ENCODE measurements at places on chromosomes 4 and X. TPM values are rescaled to one million over a fixed set of nuclear protein-coding genes. Genes with fewer than 3 reads are reported as not detected.

The EFHC2 gene
- not detected for total RNA-seq

The NAP1L2 gene
- not detected for total RNA-seq

The PTPN13 gene
- 14.6 TPM for total RNA-seq

The GK2 gene
- total RNA-seq, result not detected

The CXCL6 gene
- not detected for total RNA-seq

The RNF175 gene
- total RNA-seq, result not detected

The INTS12 gene
- total RNA-seq, result 18.5 TPM

DNA sequence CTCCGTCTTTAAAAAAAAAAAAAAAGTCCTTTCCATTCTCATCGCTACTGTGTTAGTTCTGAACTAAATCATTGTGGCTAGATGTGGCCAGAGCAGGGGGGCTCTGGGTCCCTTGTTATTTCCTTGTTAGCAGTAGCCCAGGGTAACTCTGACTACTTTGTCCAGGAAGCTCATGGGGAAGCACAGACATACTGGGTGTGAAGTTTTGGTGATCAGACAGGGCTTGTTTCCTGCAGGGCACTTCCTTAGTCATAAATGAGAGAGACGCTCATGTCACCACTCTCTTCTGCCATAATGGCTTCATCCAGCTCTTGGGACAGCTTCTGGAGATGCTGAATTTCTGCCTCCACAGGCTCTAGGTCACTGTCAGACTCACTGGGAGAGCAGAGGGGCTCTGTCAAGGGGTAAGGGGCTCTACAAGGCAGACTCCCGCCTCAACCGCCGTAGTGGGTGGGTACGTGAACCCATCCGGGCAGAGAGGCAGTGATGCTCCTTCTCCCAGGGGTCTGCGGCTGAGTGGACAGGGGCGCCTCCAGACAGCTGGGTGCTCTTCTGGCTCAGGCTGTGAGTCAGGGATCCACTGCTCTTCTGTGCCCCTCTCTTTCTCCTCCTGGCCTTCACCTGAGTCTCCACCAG is 12.9 kb downstream of the STIM2 start:
- no peaks in the 10 kb centered on the region for H3K4me1 ChIP-seq
- no peaks in the 10 kb centered on the region for H3K36me3 ChIP-seq
- H3K27me3 ChIP-seq, result no peaks in the 10 kb centered on the region
- H3K4me3 ChIP-seq, result no peak overlapping the region

DNA sequence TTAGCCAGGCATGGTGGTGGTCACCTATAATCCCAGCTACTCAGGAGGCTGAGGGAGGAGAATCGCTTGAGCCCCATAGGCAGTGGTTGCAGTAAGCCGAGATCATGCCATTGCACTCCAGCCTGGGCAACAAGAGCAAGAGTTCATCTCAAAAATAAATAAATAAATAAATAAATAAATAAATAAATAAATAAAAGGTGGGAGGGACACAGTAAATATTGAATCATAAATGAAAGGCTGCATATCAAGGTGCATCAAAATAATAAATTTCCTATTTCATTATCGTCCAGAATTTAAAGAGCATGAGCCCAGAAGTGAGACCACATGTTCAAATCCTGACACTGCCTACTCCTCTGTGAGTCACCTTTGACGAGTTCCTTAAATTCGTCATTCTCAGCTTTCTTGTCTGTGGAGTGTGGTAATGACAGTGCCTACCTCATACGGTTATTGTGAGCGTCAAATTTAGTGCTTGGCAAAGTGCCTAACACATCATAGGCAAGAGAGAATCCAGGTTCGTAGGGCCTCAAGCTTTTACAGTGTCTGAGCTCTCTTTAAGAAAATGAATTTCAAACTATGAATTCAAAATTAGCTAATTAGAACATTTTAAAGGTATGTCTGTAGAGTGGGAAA is 49.9 kb downstream of the IL15 start:
- no peaks in the 10 kb centered on the region for H3K36me3 ChIP-seq
- DNase-seq, result peak; percentile 67
- H3K27ac ChIP-seq, result no peak overlapping the region
- peaks cover 8% of the 10 kb centered on the region for H3K4me1 ChIP-seq

- H3K4me1 ChIP-seq, result no peaks in the 10 kb centered on the region
- H3K27me3 ChIP-seq, result no peaks in the 10 kb centered on the region
- no peaks in the 10 kb centered on the region for H3K36me3 ChIP-seq
- no peak overlapping the region for H3K27ac ChIP-seq
- no peak overlapping the region for H3K4me3 ChIP-seq
Measured at GRCh38 chr4:112889199-112889598, 160.3 kb upstream of the ANK2 start.

GRCh38 chrX:124605511-124605910 is 259.1 kb downstream of the SH2D1A start:
- DNase-seq, result no peak
- H3K4me1 ChIP-seq, result no peaks in the 10 kb centered on the region
- H3K27ac ChIP-seq, result no peak overlapping the region
- no peaks in the 10 kb centered on the region for H3K36me3 ChIP-seq
- H3K4me3 ChIP-seq, result no peak overlapping the region

GRCh38 chrX:140866446-140866845 is 135.9 kb upstream of the SPANXB1 start:
- H3K4me3 ChIP-seq, result no peak overlapping the region
- H3K4me1 ChIP-seq, result no peaks in the 10 kb centered on the region
- no peaks in the 10 kb centered on the region for H3K36me3 ChIP-seq
- H3K27ac ChIP-seq, result no peak overlapping the region

- peak; percentile 85 for DNase-seq
- peak overlapping the region; percentile 40 for H3K27ac ChIP-seq
- no peaks in the 10 kb centered on the region for H3K27me3 ChIP-seq
- H3K36me3 ChIP-seq, result no peaks in the 10 kb centered on the region
- H3K4me1 ChIP-seq, result peaks cover 45% of the 10 kb centered on the region
Measured at GRCh38 chr4:87108142-87108546, 112.3 kb downstream of the KLHL8 start.

- no peaks in the 10 kb centered on the region for H3K27me3 ChIP-seq
- H3K4me3 ChIP-seq, result no peak overlapping the region
- no peaks in the 10 kb centered on the region for H3K4me1 ChIP-seq
- H3K36me3 ChIP-seq, result no peaks in the 10 kb centered on the region
- no peak for DNase-seq
Measured at GRCh38 chr4:55808186-55808585, 11.4 kb upstream of the EXOC1L start.

DNA sequence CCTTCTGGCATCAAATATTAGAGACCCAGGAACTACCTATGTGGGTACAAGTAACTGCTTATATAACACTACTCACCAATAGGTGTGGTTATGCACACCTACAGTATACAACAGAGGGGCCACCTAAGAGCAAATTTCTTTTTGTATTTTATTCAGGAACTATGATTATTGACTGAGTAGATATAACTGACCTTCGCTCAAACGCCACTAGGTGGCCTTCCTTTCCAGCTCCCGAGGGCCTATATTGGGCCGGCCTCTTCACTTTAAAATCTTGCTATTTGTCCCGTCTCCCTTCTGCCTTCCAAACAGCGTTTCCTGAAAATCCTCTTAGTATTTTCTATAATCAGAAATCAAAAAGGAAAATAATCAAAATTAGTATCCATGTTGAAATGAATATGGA is 19.9 kb upstream of the PABPC5 start:
- H3K4me1 ChIP-seq, result no peaks in the 10 kb centered on the region
- H3K36me3 ChIP-seq, result no peaks in the 10 kb centered on the region
- H3K4me3 ChIP-seq, result no peak overlapping the region
- H3K27me3 ChIP-seq, result no peaks in the 10 kb centered on the region
- DNase-seq, result no peak

DNA sequence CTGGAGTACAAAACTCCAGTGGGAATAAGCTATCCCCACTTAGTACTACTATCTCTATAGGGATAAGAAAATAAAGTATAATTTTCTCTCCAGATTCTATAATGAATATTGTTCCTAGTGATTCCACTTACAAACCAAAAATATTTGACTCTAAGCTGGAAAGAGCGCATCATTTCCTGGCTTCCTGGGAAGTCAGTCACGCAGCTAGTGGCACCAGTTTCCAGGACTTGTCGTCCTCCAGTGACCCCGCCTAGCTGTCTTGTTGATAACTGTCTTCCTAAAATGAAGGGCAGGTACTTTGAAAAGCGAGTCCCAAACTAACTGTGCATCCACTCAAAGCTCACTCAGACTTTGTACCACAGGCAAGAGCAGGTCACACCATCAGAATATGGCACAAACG is 39.3 kb downstream of the LNX1 start:
- H3K4me1 ChIP-seq, result no peaks in the 10 kb centered on the region
- no peak for DNase-seq
- H3K36me3 ChIP-seq, result no peaks in the 10 kb centered on the region
- no peaks in the 10 kb centered on the region for H3K27me3 ChIP-seq
- H3K4me3 ChIP-seq, result no peak overlapping the region

- no peaks in the 10 kb centered on the region for H3K27me3 ChIP-seq
- no peak overlapping the region for H3K27ac ChIP-seq
- no peak overlapping the region for H3K4me3 ChIP-seq
- no peaks in the 10 kb centered on the region for H3K4me1 ChIP-seq
Measured at GRCh38 chrX:32877592-32877991, 333.8 kb downstream of the DMD start.

GRCh38 chrX:108090491-108091263 is 665 bp downstream of the PSMD10 start:
- peak overlapping the region; percentile 85 for H3K4me3 ChIP-seq
- no peak for DNase-seq
- peak overlapping the region; percentile 54 for H3K27ac ChIP-seq
- peaks cover 2% of the 10 kb centered on the region for H3K4me1 ChIP-seq
- H3K27me3 ChIP-seq, result no peaks in the 10 kb centered on the region

GRCh38 chr4:5654791-5655190 is 53.6 kb downstream of the EVC2 start:
- H3K27me3 ChIP-seq, result peaks cover 6% of the 10 kb centered on the region
- DNase-seq, result no peak
- no peak overlapping the region for H3K27ac ChIP-seq
- H3K4me3 ChIP-seq, result no peak overlapping the region
- no peaks in the 10 kb centered on the region for H3K36me3 ChIP-seq

GRCh38 chr4:110982486-110982885 is 359.6 kb upstream of the PITX2 start:
- no peak overlapping the region for H3K27ac ChIP-seq
- no peak overlapping the region for H3K4me3 ChIP-seq
- H3K36me3 ChIP-seq, result no peaks in the 10 kb centered on the region
- no peak for DNase-seq
- H3K4me1 ChIP-seq, result no peaks in the 10 kb centered on the region

GRCh38 chr4:37602454-37603069 is 83.6 kb downstream of the RELL1 start:
- H3K27ac ChIP-seq, result no peak overlapping the region
- H3K4me1 ChIP-seq, result 0 out of 2 replicates have a peak, but pooled peaks cover 3% of the 10 kb centered on the region
- H3K36me3 ChIP-seq, result no peaks in the 10 kb centered on the region
- DNase-seq, result no peak

- no peaks in the 10 kb centered on the region for H3K36me3 ChIP-seq
- H3K4me1 ChIP-seq, result peaks cover 24% of the 10 kb centered on the region
- H3K4me3 ChIP-seq, result no peak overlapping the region
Measured at GRCh38 chrX:49272421-49272820, 2.8 kb downstream of the PPP1R3F start.

- no peaks in the 10 kb centered on the region for H3K4me1 ChIP-seq
- no peaks in the 10 kb centered on the region for H3K27me3 ChIP-seq
- DNase-seq, result no peak
- no peak overlapping the region for H3K27ac ChIP-seq
- no peaks in the 10 kb centered on the region for H3K36me3 ChIP-seq
- no peak overlapping the region for H3K4me3 ChIP-seq
Measured at GRCh38 chr4:137800861-137801260, 268.6 kb upstream of the PCDH18 start.

DNA sequence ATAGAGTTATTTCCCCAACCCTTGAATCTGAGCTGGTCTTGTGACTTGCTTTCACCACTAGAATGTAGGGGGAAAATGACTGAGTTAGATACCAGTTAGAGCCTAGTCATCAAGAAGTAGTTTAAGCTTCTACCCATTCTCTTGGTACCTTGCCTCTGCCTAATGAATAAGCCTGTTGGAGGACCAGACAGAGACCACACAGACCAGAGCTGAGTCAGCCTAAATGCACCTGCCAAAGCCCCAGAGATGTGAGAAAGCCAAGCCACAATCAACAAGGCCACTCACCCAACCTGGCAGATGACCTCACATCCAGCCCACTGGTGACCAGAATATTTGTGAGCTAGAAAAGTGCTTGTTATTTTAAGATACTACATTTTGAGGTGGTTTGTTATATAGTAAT is 85.2 kb upstream of the DCLK2 start:
- H3K4me3 ChIP-seq, result no peak overlapping the region
- peaks cover 12% of the 10 kb centered on the region for H3K4me1 ChIP-seq
- no peak for DNase-seq
- no peaks in the 10 kb centered on the region for H3K36me3 ChIP-seq
- H3K27me3 ChIP-seq, result no peaks in the 10 kb centered on the region

DNA sequence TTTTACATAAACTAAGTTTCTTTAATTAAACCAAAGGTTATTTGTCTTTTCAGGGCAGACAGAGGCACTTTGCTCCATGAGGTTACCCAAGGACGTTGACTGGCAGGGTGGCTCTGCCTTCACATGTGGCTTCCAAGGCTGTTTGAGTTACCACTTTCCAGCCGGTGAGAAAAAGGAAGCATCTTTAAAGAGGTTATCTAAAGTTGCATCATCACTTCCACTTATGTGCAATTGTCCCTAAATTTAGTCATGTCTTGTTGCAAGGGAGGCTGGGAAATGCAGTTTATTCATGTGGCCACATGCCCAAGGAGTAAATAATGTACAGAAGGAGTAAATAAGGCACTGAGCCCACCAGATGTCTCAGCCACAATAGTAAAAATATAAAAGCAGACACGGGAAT is 29.0 kb upstream of the RAP1GDS1 start:
- DNase-seq, result no peak
- H3K27ac ChIP-seq, result no peak overlapping the region
- H3K36me3 ChIP-seq, result no peaks in the 10 kb centered on the region
- H3K27me3 ChIP-seq, result no peaks in the 10 kb centered on the region

DNA sequence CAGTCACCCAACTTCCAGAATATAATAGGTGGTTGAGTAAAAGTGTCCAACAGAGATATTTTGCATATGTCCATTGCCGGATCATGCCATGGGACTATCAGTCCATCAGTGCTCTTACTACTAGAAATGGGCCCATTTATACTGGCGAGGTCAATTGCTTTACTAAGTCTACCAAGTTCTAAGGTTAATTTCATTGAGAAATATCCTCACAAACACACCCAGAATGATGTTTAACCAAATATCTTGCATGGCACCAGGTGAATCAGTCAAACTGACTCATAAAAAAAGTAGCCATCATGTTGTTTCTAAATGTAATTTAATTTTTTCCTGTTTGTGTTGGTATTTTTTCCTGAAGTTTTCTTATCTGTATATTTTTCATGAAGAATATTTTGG is 1217.0 kb downstream of the RAPGEF2 start:
- no peak overlapping the region for H3K4me3 ChIP-seq
- H3K27ac ChIP-seq, result peak overlapping the region; percentile 91
- H3K27me3 ChIP-seq, result no peaks in the 10 kb centered on the region

- no peak overlapping the region for H3K4me3 ChIP-seq
- DNase-seq, result no peak
- no peaks in the 10 kb centered on the region for H3K4me1 ChIP-seq
- no peaks in the 10 kb centered on the region for H3K36me3 ChIP-seq
- H3K27ac ChIP-seq, result no peak overlapping the region
Measured at GRCh38 chr4:187294861-187295260, 571.2 kb upstream of the FAT1 start.

GRCh38 chr4:2954358-2955185 is 8.6 kb downstream of the NOP14 start:
- H3K4me1 ChIP-seq, result no peaks in the 10 kb centered on the region
- no peak overlapping the region for H3K27ac ChIP-seq
- H3K4me3 ChIP-seq, result no peak overlapping the region
- no peaks in the 10 kb centered on the region for H3K27me3 ChIP-seq
